ENCODE measurements at places on chromosomes 5 and 9.

DNA sequence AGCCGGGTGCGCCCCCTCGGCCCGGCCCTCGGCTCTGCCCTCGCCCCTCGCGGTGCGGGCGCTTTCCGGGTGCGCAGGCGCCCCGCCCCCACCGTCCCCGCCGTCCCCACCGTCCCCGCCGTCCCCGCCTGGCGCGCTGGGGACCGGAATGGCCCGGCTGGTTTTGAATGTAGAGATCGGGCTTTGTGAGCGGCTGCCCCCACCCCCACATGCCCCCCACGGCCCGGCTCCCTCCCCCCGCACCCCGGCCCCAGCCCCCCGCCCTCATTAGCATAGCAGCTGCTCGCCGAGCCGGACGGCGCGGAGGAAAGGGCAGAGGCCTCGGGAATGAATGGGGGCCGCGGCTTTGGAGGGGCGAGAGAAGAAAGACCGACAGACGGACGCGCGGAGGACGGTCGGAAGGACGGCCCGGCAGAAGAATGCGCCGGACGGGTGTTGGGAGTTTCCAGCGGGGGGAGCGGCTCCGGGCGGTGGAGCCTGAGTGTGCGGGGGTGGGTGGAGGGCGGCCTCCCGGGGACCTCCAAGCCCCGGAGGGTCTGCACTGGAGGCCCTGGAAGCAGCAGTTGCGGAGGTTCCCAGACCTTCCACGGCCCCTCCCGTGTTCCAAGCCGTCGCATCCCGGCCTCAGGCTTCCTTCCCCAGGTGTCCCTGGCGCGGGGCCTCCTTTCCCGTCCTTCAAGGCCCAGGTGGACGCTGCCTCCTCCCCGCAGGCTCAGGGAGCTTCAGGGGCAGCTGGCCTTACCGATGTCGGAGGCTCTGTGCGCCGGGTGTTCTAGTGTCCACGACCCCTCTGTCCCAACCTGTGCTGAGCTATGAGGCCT is 6.0 kb downstream of the NRARP start:
- no peak for DNase-seq

- no peak for DNase-seq
Measured at GRCh38 chr5:83548581-83548980, 77.0 kb downstream of the VCAN start.

- no peak for DNase-seq
Measured at GRCh38 chr5:116942622-116943021, 368.0 kb upstream of the SEMA6A start.

DNA sequence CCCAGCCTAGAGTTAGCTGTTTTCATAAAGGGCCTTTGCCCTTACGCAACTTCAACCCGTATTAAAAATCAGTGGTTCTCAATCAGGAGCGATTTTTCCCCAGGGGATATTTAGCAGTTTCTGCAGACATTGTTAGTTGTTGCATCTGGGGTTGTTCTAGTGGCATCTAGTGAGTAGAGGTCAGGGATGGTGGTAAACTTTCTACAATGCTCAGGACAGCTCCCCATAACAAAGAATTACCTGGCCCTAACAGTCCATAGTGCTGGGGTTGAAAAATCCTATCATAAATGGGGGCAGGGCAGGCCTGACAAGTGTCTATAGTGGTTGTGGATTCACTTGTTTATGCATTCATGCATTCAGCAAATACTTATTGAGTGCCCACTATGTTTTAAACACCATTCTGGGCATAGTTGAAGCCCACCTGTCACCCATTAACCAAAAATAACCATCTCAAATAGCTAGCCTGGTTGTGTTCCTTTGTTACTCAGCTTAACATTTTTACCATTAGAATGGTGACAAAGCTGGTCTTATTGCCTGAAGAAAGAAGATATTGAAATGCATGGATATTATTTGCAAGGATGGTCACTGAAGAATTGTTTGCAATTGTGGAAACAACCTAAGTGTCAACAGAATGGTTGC is 15.9 kb upstream of the FGF1 start:
- DNase-seq, result no peak

DNA sequence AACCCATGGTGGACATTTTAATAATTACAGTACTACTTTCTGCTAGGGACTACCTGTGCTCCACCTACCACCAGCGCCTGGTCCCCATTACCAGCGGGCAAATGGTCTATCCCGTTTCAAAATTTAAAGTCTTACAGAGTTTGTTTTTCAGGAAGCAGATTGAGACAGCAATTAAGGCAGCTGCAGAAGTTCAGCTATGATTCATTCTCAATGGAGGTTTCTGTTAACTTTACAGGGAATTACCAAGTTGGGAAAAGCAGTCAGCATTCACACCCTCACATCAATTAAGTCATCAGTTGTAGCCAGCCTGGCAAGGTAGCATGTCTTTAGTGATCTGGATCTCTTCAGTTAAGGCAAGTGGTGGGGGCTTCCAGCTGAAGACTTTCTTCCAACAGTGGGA is 410.6 kb upstream of the DAB2 start:
- DNase-seq, result no peak

- peak; percentile 77 for DNase-seq
Measured at GRCh38 chr5:122312591-122313406, 762 bp downstream of the SNCAIP start.

All from G401 (cell line).